ENCODE measurements at places on chromosomes 5 and 9.
A peak's percentile ranks its signal among the peaks of the same experiment; 100 is the strongest.

DNA sequence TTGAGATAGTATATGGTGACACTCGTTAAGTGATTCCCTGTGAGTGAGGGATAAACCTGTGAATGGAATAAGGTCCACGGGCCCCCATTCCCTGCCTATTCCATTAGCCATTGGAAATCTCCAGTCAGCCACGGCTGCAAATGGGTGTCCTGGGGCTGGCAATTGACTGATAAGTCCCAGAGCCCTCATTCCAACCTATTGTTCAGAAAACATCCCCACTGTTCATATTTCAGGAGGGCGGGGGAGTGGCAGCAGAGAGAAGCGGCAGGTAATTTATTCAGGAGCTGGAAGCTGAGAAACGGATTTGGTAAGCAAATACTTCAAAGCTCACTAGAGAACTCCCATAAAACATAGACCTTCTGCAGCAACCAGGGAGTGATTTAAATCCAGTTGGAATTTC, 42.0 kb downstream of the TMEM174 start:
- DNase-seq, result no peak

GRCh38 chr5:92715946-92716520, 865.0 kb downstream of the NR2F1-AS1 start:
- no peak for DNase-seq

DNA sequence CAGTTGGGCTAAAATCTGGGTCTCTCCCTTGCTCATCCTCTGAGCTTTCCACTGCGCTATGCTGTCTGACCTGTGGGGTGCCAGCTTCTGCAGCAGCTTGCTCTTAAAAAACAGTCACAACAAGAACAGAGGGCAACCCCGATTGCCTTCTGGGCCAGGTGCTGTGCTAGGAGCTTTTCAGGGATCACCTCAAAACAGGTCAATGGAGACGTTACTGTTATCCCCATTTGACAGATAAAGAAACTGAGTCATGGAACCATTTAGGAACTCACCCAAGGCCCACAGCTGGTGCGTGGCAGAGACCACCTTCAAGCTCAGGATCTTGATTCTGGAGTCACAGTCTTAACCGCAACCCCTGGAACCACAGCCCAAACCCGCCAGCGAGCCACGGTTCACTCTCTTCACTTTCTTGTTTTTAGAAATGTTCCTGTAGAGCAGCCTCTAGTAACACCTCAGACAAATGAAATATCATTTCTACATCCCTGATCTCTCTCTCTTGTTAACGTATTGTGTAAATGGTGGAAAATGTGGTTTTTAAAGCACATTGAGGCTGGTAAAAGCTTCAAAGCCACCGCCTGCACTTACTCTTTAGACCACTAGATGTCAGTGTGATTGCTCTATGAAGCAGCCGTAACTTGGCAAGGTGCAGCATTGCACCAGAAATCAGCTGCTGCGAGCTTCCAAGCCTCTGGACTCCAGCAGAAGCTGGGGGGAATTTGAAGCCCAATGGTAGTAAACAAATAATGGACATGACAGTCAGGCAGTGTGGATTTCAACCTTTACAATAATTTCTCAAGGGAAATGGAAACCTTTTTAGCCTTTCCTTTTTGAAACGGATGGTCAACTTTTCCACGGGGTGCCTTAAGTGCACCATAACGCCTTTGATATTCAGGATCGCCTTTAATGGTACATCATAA, 1.7 kb downstream of the FYB1 start:
- peak; percentile 47 for DNase-seq

GRCh38 chr5:33852319-33852718, 39.5 kb downstream of the ADAMTS12 start:
- no peak for DNase-seq

- DNase-seq, result no peak
These were observed 600.1 kb upstream of the RGMB start for GRCh38 chr5:98173334-98173733.

DNA sequence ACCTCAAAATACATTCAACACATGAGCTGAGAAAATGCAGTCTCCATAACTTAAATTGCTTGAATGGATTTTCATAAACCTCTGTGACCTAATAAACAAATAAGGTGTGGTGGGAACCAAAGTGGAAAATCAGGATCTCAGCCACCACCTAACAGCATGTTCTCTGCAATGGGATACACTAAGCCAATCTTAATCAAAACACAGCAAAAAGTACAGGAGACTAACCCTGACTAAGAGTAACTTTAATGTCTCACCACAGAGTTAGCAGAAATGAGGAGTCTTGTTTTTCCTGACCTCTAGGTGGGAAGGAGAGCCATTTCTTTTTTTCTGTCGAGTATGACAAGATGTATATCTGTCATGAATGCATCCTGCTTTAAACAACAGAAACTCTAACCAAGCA, 48.5 kb downstream of the PLK2 start:
- no peak for DNase-seq

DNA sequence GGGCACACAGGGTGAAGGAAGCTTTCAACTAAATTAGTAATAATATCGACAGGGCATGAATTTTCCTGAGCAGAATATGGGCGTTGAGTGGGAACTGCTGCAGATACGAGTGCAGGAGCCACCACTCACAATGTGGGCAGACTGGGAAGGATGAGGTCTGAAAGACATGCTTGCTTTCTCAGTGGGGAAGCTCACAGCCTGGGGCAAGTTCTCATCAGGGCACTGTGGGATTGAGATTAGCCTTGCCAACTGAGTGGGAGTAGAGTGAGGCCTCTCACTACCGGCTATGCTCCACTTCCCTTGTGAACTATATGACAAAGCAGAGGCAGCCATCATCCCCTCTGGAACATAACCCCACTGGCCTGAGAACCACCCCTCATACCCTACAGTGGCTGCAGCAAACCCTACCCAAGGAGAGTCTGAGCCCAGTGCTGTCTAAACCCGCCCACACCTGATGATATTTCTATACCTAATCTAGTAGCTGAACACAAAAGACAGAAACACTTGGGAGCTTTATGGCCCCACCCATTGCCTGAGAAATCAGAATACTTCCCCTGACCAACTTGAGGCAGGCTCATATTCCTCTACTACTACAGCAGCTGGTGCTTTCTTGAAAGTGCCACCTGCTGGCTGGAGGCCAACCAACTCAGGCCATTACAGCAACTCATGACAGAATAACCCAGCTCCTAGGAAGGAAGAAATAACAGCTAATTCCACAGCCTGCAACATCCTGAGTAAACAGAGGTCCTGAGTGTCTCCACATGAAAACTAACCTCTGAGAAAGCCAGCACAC, 173.7 kb upstream of the SPEF2 start:
- DNase-seq, result no peak
